ENCODE measurements at places on chromosomes 11 and 22.
A peak's percentile ranks its signal among the peaks of the same experiment; 100 is the strongest.

GRCh38 chr11:99015634-99016454 lies 4.9 kb upstream of the CNTN5 start:
- no peaks in the 10 kb centered on the region for H3K27me3 ChIP-seq
- H3K27ac ChIP-seq = no peak overlapping the region
- no peaks in the 10 kb centered on the region for H3K36me3 ChIP-seq
- no peaks in the 10 kb centered on the region for H3K4me1 ChIP-seq

- H3K27ac ChIP-seq = no peak overlapping the region
- no peak overlapping the region for H3K4me3 ChIP-seq
- H3K27me3 ChIP-seq = no peaks in the 10 kb centered on the region
- no peak for DNase-seq
- H3K36me3 ChIP-seq = no peaks in the 10 kb centered on the region
These were observed 943.9 kb downstream of the OPCML start for GRCh38 chr11:132588366-132588765.

DNA sequence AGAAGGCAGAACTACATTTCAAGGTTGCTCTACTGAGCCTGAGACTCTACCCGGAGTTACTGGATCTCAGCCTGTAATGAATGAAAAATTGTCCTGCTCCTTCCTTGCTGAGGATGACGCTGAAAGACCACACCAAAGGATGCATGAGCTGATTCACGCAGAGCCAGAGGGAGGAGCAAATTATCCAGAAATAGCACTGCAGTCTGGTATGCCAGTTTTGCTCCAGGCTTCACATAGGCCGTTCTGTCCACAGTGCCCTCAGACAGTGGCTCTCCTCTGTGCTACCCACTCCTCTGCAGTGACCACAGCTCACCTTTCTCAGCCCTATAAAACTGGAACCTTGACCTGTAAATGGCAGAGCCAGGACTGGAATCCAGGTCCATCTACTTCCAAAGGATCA lies 79.3 kb upstream of the GALNT18 start:
- DNase-seq = no peak
- H3K4me1 ChIP-seq = no peaks in the 10 kb centered on the region
- no peak overlapping the region for H3K4me3 ChIP-seq
- no peaks in the 10 kb centered on the region for H3K36me3 ChIP-seq

DNA sequence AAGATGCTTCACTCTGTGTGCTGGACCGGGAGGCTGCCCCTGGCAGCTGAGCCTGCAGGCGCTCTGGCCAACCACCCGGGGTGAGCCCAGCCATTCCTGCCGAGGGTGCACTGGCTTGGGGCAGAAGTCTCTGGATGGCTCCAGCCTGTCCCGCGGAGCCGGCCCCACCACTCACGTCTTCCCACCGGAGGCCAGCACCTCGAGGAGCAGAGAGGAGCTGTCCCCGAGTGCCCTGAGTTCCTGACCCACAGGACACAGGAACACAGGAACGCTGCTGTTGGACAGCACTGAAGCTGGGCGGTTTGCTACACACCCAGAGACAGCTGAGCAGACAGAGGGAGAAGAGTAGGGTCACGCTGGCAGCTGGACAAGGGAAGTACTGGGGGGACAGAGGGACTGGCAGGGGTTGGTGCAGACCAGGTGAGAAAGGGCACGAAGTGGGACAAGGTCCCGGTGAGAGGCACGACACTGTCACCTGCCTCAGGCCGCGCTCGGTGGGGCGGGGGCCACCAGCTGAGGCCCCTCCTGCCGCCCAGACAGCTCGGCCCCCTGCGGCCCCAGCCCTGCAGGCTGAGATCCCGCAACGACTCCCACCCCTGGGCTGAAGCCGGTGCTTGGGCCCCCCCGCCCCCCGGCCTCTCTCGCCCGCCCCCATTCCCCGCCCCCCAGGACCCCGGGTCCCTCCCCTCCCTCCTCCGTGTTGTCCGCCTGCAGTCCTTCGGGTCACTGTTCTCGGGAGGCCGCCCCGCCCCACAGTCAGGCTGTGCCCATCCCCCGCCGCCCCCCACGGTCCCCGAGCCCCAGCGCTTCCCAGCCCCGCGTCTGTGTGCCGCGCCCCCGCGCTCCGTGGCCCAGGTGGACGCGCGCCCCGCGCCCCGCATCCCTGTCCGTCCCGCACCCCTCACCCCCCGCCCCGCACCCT lies 624 bp upstream of the B4GALNT4 start:
- H3K27ac ChIP-seq = no peak overlapping the region
- no peaks in the 10 kb centered on the region for H3K36me3 ChIP-seq
- H3K27me3 ChIP-seq = no peaks in the 10 kb centered on the region
- peak overlapping the region; percentile 56 for H3K4me3 ChIP-seq
- H3K4me1 ChIP-seq = peaks cover 19% of the 10 kb centered on the region
- peak; percentile 47 for DNase-seq

DNA sequence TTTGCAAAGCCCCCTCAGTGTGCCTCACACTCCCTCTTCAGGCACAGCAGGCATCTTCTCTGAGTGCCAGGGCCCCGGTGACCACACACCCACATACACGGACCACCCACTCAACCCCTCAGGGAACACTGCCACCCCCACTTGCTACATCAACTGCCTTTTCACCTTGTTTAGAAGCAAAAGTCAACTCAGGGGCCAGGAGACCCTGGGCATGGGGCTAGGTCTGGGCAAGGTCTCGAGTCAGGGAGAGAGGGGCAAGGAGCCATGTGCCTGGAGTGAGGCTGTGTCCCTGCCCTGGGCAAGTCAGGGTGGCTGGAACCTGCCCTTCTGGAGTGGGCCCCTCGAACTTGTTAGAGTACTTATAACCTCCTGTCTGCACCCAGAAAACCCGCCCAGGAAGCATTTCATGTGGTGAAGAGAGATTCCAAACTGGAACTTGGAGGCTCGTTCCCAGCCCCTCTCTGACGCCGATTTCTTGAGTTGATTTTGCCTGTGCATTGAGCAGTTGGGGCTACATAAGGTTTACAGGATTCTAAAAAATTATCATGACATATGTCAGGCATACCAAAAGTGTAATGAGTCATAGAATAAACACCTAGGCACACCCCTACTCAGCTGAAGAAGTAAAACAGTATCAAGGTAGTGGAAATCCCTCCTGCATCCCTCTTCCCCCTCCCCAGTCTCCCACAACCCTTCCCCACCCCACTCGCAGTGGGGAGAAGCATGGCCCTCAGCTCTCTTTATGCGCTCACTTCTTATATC lies 74.3 kb downstream of the MYEOV start:
- H3K27me3 ChIP-seq = no peaks in the 10 kb centered on the region
- no peak for DNase-seq
- no peaks in the 10 kb centered on the region for H3K36me3 ChIP-seq
- H3K4me1 ChIP-seq = no peaks in the 10 kb centered on the region
- no peak overlapping the region for H3K4me3 ChIP-seq
- no peak overlapping the region for H3K27ac ChIP-seq

DNA sequence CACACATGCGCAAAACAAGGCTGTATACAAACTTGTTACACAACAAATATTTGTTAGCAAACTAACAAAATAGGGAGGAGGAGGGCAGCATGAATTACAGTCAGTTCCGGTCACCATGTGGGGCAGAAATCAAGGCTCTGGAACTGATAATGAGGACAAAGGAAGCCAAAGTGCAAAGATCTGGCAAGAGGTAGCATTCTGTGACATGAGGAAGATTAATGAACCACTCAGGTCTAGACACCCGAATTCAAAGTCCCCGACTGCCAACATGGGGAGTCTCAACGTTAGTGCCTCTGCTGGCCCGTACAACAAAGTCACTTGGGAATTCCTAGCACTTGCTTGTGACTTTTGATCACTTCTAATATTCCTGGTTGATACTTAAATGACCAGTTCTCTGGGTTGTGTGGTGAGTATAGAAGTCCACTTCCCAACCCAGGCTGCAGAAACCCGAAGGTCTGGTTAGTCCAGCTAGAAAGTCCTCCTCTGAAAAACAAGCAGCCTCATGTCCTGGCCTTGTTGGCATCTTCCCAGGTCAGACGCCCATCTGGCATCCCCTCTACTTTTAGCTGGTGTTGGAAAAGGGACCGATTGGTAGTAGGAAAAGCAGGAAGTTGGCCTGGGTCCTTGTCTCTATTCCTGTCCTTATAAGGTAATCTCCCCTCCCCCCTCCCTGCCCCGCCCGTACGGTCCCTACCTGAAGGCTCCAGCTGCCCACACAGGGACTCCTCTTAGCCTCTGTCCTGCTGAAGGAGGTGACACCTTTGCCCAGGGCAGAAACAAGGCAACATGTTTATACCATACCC lies 1.6 kb downstream of the SUN2 start:
- DNase-seq = no peak
- peak overlapping the region; percentile 56 for H3K27ac ChIP-seq
- peak overlapping the region; percentile 94 for H3K4me3 ChIP-seq
- H3K27me3 ChIP-seq = no peaks in the 10 kb centered on the region
- peaks cover 21% of the 10 kb centered on the region for H3K4me1 ChIP-seq

DNA sequence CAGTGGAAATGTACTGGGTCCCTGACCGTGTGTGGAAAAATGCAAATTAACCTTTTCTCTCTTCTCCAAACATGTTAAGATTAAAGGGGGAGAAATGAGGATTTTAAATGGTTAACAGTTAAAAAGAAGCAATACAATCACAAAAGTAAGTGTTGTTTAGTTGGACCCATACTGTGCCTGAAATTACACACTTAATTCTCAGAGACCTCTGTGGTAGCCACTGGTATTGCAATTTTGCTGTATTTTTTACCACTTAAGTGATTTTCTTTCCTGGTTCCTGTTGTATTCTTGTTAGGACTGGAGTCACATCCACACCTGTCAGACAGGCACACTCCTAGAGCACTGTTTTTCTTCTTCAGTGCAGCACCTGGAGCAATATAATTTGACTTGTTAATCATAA lies 179.6 kb upstream of the PDGFD start:
- H3K4me1 ChIP-seq = no peaks in the 10 kb centered on the region
- no peak overlapping the region for H3K27ac ChIP-seq
- no peaks in the 10 kb centered on the region for H3K36me3 ChIP-seq
- H3K4me3 ChIP-seq = no peak overlapping the region
- no peaks in the 10 kb centered on the region for H3K27me3 ChIP-seq

GRCh38 chr11:56910785-56911184 lies 77.9 kb upstream of the OR5AK2 start:
- H3K27me3 ChIP-seq = no peaks in the 10 kb centered on the region
- no peak for DNase-seq
- no peak overlapping the region for H3K4me3 ChIP-seq
- H3K27ac ChIP-seq = no peak overlapping the region
- 0 out of 2 replicates have a peak, but pooled peaks cover 3% of the 10 kb centered on the region for H3K4me1 ChIP-seq
- H3K36me3 ChIP-seq = no peaks in the 10 kb centered on the region

DNA sequence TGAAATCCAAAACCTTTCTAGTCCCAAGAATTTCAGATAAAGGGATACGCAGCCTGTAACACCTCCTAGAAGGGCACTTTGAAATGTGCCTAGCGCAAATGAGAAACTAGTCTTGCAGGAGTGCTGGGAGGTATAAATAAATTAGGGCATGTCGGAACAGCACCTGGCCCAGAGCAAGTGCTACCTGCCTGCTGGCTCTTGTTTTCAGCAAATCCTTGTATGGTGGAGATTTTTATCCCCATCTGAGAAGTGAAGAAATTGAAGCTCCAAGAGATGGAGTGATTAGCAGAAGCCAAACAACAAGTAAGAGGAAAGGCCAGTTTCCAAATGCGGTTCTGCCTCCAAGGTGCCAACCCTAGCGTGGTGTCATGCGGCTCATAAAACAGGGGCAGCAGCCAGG lies 36.7 kb upstream of the TFIP11 start:
- H3K4me1 ChIP-seq = no peaks in the 10 kb centered on the region
- H3K36me3 ChIP-seq = no peaks in the 10 kb centered on the region
- no peak for DNase-seq
- no peaks in the 10 kb centered on the region for H3K27me3 ChIP-seq
- no peak overlapping the region for H3K27ac ChIP-seq
- H3K4me3 ChIP-seq = no peak overlapping the region

DNA sequence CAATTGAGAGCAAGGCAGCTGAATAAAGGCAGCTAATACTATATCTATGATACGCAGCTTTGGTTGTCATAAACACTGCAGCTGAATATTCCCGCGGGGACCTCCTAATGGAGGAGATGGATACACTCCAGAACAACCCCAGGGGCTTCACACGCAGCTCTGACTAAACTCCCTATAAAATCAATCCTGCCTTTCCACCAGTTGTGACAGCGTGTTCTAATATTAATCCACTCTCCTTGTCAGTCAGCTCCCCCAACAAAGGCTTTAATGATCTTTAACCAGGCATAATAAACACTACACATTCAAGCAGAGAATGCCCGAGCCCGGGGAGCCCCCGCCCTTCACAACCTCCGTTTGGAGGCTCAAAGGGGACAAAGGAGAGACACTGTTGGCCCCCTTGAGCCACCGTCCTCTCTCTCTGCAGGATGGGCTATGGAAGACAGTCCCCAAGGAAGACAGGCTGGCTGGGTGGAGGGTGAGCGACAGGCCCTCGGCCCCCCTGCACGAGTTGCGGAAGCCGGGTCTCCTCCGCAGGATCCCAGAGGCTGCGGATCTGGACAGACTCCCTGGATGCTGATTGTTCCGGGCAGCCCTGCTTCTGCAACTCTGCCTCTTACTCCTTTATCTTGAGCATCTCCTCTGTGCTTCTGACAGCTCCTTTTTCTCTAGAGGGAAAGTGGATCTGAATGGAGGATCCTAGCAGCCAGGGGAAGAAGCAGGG lies 565.2 kb downstream of the BUD13 start:
- DNase-seq = no peak
- H3K27me3 ChIP-seq = no peaks in the 10 kb centered on the region
- no peak overlapping the region for H3K4me3 ChIP-seq
- no peak overlapping the region for H3K27ac ChIP-seq
- no peaks in the 10 kb centered on the region for H3K36me3 ChIP-seq

GRCh38 chr11:86473991-86474833 lies 99.5 kb downstream of the CCDC81 start:
- DNase-seq = peak; percentile 28
- H3K4me1 ChIP-seq = peaks cover 64% of the 10 kb centered on the region
- H3K4me3 ChIP-seq = no peak overlapping the region
- H3K27ac ChIP-seq = no peak overlapping the region
- H3K36me3 ChIP-seq = no peaks in the 10 kb centered on the region
- no peaks in the 10 kb centered on the region for H3K27me3 ChIP-seq

DNA sequence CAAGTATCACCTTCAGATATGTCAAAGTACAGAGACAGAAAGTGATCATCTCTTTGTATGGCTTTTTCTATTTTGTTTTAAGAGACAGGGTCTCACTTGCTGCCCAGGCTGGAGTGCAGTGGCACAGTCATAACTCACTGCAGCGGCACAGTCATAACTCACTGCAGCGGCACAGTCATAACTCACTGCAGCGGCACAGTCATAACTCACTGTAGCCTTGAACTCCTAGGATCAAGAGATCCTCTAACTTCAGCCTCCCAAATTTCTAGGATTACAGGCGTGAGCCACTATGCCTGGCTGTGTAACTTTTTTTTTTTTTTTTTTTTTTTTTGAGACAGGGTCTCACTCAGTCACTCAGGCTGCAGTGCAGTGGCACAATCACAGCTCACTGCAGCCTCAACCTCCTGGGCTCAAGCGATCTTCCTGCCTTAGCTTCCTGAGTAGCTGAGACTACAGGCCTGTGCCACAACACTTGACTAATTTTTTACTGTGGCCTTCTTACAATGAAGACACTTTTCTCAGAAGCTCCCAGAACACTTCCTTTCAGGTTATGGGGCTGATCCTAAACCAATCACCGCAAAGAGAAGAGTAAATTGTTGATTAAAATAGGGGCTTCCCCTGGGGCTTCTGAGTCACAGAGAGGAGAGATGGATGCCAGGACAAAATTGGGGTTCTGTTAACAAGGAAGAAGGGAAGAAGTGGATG lies 9.0 kb upstream of the HIKESHI start:
- H3K4me3 ChIP-seq = no peak overlapping the region
- no peaks in the 10 kb centered on the region for H3K36me3 ChIP-seq
